ENCODE measurements at places on chromosomes 11 and 22.

DNA sequence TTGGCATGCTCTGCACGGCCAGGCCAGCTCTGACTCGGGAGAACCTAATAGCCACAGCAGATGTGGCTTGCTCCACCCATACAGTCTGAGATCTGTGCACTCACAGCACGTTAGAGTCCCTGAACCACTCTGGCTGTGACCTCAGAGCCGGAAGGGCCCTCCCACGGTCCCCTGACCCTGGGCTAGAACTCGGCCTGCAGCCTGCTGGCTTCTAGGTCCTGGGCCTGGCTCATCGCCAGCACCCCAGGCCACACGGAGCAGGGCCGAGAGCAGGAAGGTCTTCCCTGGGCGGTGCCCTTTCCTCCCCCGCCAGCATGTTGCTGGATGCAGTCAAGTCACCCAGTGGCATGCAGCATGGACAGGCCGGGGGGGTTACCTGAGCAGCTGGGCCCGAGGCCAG is 35.3 kb upstream of the TTLL12 start:
- DNase-seq = no peak

- no peak for DNase-seq
Observed at GRCh38 chr22:25869771-25870170, 127.8 kb downstream of the MYO18B start.

DNA sequence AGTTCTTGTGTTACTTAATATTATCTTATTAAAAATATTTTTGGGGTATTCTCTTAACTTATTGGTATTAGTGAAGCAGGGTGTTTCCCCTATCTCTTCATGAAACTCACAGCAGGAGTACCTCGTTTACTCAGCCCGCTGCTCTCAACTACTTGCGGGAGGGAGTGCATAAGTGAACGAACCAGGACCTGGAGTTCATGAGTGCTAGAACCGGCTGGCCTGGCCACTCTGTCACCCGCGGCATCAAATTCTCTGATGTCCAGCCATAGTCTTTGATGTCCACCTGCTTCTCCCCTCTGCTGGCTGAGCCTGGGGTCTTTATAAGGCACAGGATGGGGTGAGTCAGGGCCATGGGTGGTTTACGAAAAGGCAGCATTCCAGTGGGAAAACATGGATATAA is 216.7 kb upstream of the ANO5 start:
- DNase-seq = no peak

- no peak for DNase-seq
Observed at GRCh38 chr22:31773416-31773815, 19.6 kb downstream of the DEPDC5 start.

GRCh38 chr11:102368472-102368871 is 21.5 kb downstream of the BIRC2 start:
- DNase-seq = no peak

GRCh38 chr22:26894766-26895485 is 237.5 kb downstream of the MIAT start:
- DNase-seq = peak; percentile 83

DNA sequence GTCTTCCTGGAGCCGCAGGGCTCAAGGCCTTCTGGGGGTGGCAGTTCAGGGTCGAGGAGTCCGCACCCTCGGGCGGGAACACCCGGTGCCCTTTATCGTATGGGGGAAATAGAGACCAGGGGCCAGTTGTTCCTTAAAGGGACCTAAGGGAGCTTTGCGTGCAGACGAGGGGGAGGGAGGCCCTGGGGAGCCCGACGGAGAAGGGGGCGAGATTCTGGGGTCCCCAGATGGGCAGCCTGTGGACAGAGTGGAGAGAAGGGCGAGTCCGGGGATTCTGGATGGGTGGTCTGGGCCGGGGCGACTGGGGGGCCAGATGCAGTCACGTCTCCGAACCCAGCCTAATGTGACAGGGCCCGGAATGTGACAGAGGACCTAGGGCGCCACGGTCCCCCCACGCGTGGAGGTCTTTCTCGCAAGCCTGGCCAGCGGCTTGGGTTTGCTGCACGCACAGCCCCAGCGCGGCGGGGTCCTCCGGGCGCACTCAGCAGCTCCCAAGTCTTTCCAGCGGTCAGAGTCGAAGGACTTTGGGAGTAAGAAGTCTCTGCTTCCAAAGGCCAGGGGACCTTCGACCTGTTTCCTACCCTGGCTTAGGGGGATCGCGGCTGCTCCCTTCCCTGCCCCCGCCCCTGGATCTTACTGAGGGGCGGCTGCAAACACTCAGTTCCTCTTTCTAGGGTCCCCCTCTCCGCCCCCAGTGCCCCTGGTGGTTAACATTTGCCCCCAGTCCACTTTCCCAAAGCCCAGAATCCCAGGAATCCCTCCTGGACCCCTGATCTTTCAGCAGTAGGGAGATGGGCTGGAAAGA is 547 bp downstream of the TUBA8 start:
- DNase-seq = no peak

- DNase-seq = no peak
Observed at GRCh38 chr11:8967184-8967583, 2.9 kb upstream of the TMEM9B start.

DNA sequence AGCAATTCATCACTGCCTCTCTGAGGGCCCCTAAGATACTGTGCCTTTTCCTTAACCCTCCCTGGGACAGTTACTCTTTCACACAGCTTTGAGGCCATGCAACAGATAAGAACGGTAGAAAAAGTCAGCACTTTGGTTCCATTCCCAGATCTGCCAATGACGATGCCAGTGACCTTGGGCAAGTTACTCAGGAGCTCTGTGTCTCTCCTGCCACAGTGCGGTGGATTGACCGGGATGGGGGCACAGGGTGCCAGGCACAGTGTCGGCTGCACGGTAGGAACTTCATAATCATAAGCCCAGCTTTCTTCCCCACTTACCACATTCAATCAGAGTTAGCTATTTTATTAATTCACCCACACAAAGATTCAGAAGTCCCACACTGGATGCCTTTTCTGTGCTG is 1041.8 kb downstream of the TBC1D22A start:
- DNase-seq = no peak

GRCh38 chr11:108620958-108621772 is 27.6 kb upstream of the EXPH5 start:
- no peak for DNase-seq

DNA sequence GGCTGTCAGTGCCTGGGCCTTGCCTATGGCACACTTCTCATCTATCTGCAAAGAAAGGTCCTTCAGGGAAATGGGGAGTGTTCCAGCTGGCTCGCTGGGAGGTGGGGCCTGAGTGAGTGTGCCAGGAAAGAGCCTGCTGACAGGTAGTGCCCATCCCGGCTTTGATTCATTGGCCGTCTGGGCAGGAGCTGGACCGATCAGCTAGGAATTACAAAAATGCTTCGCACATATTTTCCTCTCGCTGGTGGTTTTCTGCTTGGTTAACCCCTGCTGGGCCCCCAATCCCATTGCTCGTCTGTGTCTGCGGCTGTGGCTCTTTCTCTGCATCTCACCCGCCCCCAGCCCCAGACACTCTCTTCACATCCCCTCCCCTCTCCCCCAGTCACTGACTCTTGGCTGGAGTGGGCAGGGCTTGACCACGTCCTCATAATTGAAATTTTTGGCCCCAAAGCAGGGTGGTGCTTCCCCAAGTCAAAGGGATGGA is 10.8 kb downstream of the LIF start:
- DNase-seq = no peak

DNA sequence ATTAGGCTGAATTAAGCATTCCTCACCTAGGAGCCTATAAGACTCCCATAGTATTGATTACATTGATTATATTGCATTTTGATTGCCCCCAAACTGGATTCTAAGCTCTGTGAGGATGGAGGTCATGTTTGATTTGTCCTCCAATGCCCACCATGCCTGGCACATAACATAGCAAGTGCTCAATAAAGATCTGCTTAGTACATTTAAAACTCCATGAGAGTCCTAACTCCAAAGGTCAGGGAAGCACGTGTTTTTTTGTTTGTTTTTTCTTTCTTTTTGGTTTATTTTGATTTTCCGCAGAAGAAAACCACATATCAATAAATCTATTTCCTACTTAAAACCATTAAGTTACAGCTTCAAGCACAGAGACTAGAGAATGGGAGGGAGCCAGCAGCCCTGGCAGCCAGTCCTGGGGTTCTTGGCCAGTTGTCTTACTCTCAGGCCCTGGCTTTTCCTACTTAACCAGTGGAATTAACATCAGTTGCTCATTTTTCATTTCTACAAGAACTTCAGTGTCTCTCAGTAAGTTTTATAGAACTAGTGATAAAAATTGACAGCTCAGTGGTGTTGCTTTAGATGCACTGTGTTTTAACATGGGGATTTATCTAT is 429.9 kb upstream of the CCDC90B start:
- DNase-seq = no peak

- DNase-seq = no peak
Observed at GRCh38 chr11:35664977-35665441, 2.4 kb downstream of the TRIM44 start.

GRCh38 chr11:121589946-121590537 is 137.3 kb upstream of the SORL1-AS1 start:
- DNase-seq = no peak

GRCh38 chr11:122107566-122107965 is 8.4 kb downstream of the BLID start:
- DNase-seq = no peak

- no peak for DNase-seq
Observed at GRCh38 chr11:12793065-12793464, 118.8 kb downstream of the TEAD1 start.

- DNase-seq = peak; percentile 84
Observed at GRCh38 chr11:110086892-110087309, 6.3 kb upstream of the ZC3H12C start.

DNA sequence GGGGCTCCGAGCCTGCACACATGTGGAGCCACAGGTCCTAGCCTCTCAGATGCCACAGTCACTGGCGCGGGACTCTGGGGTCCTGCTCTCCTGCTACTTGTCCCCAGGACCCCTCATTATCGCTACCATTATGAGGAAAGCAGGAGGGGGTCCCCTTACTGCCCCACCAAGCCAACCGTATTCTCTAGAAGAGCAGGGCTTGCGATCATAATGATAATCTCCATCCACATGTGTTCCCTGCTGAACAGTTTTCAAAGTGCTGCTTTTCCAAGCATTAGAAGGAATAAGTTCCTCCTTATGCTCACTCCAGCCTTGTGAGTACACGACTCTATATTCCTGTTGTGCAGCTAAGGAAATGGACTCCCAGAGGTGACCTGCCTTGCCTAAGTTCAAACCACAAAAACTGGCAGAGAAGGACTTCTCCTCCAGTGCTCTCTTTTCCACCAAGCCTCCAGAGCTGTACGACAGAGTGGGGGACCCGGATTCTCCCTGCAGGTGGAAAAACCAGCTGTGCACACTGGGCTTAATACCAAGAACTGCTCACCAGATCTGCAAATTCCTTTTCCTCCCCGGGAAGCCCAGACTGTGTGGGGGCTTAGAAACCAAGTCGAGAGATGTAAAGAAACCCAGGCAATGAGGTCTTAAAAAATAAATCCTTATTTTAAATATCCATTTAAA is 92.8 kb upstream of the DRD2 start:
- no peak for DNase-seq

GRCh38 chr22:17576470-17576869 is 13.2 kb downstream of the SLC25A18 start:
- peak; percentile 92 for DNase-seq

GRCh38 chr11:65884716-65885092 is 3.6 kb downstream of the FIBP start:
- peak; percentile 89 for DNase-seq

DNA sequence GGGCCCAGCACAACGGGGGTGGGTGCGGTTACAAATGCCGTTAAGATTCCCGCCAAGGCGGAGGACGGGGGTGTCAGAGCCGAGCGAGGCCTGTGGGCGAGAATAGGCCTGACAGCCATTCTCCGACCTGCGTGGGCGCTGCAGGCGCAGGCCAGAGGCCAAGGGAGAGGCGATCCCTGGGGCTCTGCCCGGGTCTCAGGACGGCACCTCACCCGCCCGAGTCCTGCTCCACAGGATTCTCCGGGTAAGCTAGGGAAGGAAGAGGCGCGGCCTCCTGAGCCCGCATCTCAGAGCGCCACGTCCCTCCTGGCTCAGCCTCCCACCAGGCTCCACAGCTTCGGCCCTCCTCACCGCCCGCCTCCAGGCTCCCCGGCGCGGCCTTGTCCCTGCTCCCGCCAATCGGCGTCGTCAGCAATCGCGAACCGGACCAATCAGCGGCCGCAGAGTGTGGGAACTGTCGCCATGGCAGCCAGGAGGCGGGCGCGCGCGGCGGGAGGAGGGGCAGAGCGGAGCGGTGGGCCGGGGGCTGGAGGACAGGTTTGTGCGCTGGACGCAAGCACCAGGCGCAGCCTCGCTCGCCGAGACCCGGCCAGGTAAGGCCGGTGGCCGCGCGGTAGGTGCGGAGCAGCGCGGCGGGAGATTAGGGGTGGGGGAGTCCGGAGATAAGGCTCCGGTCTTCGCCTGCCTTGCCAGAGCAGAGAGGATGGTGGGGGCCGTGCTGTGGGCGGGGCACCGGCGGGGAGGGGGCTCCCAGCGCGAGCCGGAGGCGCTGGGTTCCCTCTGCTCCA is at the start of gene NUCB2:
Gene NUCB2 (plus strand): TSS at position 504 of the 788 bp plus-strand sequence. CDS start 18,585 bp downstream, outside the sequence.
- DNase-seq = peak; percentile 94

GRCh38 chr22:50633086-50633485 is 5.1 kb upstream of the ARSA start:
- peak; percentile 42 for DNase-seq

DNA sequence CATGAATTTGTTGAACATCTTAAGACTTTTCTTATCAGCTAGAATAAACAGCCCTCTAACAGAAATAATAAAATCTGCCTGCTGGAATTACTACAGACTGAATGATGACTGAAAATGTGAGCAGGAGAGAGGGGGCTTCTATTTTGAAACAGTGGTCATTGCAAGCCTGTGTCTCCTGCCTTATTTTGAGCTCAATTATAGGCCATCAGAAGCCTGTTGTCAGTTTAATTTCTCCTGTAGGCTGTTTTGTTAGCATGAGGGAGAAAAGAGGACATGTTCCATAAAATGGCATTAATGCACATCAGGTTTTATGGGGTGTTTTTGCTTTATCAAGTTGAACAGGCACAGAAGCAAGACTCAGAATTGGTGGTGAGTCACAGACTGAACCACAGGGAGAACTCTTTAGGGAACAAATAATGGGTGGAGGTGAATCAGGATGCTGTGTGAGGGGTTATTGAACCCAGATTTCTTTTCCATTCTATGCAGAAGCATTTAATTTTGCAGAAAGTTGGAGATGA is 129.1 kb downstream of the PARVA start:
- peak; percentile 66 for DNase-seq

DNA sequence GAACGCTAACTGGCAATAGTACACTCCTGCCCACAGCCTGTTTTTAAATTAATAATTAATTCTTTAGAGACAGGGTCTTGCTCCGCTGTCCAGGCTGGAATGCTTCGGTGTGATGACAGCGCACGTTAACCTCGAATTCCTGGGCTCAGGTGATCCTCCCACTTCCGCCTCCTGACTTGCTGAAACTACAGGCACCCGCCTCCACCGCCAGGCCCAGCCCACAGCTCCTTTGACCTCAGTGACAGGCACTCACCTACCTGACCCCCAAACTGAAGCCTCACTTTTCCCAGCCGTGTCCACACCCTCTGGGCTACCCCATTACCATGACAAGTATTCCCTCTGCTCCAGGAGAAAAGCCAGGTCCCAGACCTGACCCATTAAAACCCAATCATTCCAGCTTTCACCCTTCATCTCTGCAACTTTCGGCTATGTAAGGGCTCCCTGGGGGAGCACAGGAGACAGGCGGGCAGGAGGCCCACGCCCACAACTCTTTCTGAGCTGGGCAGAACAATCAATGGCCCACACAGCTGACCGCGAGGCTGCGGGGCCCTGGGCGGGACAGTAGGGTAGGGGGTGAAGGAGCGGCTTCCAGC is 730 bp downstream of the LMNTD2 start:
- DNase-seq = no peak

- no peak for DNase-seq
Observed at GRCh38 chr11:98559961-98560360, 460.8 kb upstream of the CNTN5 start.

Measured in foreskin fibroblast (primary cell).